ENCODE measurements at places on chromosomes 11 and 22.

- DNase-seq, result no peak
Observed at GRCh38 chr11:63489879-63490278, 1.1 kb downstream of the PLAAT5 start.

- DNase-seq, result no peak
Observed at GRCh38 chr22:27720860-27721259, 80.7 kb downstream of the MN1 start.

- DNase-seq, result no peak
Observed at GRCh38 chr11:46480166-46480726, 88.7 kb upstream of the CHRM4 start.

GRCh38 chr11:128036556-128037093 lies 550.7 kb downstream of the ETS1 start:
- DNase-seq, result no peak

GRCh38 chr11:113715273-113715672 lies 9.2 kb upstream of the TMPRSS5 start:
- DNase-seq, result no peak

- no peak for DNase-seq
Observed at GRCh38 chr22:19220867-19221266, 42.3 kb upstream of the SLC25A1 start.

GRCh38 chr11:70365544-70365927 lies 32.8 kb upstream of the CTTN start:
- DNase-seq, result no peak

DNA sequence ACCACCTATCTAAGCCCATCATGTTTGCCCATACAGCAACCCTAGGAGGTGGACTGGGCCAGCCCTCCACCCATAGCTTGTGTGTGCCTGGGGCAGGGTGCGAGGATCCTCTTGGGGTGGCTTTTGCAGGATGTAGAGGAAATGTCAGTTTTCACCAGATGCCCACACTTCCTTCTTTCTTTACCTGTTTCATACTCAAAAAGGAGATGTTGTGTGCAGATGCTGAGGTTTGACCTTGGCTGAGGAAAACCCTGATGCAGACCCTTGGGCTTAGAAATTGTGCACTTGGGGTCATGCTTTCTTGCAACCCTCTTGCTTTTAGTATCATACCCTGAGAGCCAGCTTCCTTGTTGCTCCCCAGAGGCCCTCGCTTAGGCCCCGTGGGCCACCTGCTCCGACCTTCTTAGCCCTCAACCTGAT lies 2.2 kb downstream of the HTR3A start:
- DNase-seq, result no peak

GRCh38 chr22:48631288-48631863 lies 1196.3 kb downstream of the BRD1 start:
- no peak for DNase-seq

DNA sequence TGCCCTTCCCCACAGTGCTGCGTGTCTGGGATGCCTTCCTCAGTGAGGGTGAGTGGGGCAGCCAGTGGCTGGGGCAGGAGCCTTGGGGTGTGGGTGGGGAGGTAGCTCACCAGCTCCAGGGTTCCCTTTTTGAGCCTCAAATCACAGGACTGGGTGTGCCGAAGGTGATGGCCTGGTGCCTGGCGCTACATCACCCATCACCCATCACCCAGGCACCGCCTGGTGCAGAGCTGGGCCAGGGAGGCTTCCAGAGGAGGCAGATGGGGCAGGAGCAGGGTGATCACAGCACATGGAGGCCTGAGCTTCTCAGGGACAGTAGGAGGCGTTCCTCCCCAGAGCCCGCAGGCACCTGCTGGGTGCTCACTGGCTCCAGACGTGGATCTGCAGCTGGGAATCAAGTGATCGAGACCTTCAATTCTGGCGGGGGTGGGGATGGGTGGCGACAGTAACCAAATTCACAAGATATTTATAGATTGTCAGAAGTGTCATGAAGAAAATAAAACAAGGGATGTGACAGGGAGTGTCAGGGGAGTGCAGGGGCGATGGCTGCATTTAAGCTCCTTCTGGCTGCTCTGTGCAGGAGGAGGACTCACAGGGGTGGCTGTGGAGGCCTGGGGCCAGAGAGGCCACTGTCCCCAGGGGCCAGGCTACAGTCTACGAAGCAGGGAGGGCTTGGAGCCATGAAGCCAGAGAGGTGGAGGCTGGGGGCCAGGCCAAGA lies 3.2 kb downstream of the TBC1D10C start:
- no peak for DNase-seq

- peak; percentile 26 for DNase-seq
Observed at GRCh38 chr22:23849009-23850006, 8.4 kb upstream of the SLC2A11 start.

DNA sequence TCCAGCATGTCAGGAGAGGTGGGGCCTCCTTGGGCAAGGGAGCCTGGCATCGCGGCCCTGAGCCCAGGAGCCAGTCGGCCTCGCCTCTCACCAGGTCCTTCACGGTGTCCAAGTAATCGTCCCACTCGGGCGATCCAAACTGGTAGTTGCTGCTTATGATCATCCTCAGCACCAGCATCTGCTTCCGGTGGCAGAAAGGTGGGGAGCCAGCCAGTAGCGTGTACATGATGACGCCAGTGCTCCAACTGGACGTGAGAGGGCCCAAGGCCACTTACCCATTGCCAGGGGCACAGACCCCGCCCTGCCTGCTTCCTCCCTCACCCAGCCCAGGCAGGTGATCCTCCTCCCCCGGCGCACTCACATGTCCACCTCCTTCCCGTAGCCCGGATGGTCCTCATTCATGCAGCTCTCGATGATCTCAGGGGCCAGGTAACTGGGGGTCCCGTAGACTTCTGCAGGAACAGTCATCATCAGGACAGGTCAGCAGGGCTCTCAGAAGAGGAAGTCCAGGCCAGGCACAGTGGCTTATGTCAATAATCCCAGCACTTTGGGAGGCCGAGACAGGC lies 214.7 kb downstream of the OR4C45 start:
- no peak for DNase-seq

DNA sequence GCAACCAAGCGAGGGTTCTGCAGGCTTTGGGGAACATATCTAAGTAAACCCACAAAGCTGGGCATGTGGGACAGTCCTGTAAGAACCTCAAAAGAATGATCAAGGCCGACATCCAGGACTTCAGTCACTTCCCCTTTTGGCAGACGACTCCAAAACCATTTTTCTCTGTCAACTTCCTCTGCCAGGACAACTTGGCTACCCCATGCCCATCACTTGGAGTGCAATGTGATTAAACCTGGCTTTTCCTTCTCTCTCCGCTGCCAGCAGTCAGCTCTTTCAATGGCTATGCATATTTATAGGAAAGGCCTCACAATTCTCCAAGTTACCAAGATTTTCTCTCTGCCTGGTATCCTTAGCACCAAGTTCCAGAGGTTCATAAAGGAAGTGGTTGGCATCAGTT lies 78.9 kb downstream of the C11orf58 start:
- DNase-seq, result peak; percentile 66

DNA sequence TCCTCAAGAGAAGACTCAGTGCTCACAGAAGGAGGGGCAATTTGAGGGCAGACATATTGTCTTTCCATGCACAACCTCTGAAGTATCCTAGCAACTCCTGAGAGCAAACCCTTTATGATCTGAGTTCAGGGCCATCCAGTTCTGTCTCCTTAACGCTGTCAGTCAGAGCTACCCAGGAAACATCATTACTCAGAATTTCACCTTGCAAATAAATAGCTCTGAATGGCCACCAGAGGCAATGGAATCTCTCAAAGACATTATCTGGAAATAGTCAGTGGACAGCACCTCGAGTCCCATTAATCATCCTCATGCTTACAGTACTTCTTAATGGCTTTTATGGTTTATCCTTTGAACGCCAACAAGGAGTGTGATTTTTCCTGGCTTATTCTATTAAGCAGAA lies 656.1 kb downstream of the OPCML start:
- DNase-seq, result no peak

DNA sequence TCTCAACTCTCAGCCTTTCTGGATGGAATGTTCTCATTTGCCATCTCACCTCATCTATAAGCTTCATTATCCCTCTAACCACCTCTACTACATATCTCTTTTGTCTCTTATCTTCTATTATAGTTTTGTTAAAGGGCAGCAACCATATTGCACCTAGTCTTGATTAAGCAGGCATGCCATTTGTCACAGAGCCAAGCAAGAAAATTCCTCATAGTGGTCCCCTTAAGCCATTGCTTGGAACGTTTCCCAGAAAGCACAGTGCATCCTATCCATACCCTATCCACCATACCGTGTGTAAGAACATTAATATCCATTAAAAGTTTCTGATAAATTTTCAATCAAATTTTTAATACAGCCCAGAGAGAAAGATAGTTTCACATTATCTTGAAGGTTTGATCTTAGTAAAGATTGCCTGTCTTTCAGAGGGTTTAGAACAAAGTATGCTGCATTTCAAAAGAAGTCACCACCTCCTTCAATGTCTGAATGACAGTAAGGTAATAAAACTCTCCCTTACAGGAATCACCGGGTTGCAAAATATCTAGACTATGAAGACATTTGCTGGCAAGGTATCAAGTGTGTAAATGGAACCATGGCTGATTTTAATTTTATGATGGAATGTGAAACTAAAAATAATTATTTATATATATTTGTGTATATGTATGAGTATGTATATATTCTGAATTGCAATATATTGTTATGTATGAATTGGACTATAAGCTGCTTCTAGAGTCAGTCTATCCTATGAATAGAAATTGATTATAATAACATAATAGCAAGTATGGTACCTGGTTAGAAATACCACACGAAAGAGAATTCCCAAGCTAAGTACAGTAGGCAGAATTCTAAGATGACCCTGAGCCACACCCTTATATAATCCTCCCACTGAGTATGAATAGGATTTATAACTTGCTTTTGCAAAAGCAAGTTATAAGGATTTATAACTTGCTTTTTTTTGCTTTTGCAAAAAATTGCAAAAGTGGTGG lies 1296.3 kb downstream of the LRRC4C start:
- DNase-seq, result no peak

DNA sequence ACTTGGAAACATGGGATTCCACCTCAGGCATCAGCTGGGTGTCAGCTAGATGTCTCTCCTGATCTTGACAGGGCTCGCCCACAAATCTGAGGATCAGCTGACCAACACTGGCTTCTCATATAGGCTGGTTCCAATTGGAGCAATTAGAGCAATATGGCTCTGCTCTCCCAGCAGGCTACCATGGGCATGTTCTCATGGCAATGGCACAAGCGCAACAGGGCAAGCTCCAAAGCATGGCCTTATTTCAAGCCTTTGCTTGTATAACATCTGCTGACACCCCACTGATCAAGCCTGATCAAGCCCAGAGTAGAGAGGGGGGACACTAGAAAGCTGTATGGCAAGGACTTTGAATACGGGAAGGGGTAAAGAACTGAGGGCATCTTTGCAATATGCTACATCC lies 40.7 kb upstream of the SPATA19 start:
- DNase-seq, result no peak

DNA sequence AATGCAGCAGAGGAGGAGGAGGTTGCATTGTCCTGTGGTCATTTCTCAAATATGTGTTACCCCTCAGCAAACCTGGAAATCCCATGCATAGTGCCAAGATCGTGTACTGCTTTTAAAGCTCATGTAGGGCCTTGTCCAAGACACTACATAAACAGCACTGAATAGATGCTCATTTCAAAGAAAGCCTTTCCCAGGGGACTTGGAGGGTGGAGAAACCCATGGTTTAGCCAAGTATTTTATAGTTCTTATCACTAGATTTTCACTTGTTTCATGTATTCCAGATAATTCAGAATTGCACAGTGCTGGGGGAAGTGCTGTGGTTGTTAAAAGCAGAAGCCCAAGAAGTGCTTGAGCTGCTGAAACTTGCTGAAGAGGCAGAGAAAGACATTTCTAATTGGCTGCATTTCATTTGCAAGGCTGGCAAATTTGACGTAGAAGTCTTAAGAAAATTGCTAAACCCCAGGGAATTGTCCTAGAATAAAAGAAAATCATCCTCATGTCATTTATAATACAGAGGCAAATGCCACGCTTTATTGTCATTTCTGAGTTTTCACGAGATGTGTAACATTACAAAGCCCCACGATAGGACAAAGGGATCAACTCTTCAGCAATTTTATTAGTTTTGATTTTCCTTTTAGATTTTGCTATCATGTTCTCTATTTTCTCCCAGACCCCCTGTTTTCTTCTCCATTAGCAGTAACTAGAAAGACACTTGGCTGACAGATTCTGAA lies 20.1 kb downstream of the CSRP3 start:
- DNase-seq, result no peak

- DNase-seq, result no peak
Observed at GRCh38 chr22:48105259-48105658, 1342.8 kb downstream of the TBC1D22A start.

DNA sequence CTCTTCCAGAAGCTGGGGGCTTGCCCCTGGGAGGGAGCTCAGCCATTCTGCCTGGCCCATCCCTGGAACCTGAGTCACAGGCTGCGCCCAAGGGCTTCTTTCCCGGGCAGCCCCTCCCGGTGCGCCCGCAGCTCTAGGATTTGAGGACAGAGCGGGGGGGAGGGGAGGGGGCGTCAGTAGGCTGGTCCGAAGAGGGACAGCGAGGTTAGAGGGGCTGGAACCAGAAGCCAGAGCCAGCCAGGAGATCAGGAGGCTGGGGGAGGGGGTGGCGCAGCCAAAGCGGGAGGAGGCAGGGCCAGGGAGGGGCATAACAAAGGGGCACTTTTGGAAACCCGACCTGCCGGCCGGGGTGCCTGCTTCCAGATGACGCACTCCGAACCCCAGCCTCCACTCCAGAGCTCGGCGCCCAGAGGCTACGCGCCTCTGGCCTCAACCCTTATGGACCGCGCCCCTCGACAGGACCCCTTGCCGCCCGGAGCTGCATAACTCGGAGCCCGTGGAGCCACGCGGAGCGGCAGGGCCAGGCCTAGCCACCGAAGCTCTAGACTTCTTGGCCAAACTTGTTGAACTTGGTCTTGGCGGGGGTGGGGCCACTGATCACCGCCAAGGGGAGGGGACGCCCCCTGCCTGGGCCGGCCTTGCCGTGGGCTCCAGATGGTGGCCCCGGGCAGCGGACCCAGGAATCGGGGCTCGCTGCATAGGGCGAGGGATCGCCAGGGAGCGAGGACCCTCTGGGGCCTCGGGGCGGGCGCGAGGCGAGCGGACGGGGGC lies 744 bp downstream of the PACSIN3 start:
- no peak for DNase-seq

DNA sequence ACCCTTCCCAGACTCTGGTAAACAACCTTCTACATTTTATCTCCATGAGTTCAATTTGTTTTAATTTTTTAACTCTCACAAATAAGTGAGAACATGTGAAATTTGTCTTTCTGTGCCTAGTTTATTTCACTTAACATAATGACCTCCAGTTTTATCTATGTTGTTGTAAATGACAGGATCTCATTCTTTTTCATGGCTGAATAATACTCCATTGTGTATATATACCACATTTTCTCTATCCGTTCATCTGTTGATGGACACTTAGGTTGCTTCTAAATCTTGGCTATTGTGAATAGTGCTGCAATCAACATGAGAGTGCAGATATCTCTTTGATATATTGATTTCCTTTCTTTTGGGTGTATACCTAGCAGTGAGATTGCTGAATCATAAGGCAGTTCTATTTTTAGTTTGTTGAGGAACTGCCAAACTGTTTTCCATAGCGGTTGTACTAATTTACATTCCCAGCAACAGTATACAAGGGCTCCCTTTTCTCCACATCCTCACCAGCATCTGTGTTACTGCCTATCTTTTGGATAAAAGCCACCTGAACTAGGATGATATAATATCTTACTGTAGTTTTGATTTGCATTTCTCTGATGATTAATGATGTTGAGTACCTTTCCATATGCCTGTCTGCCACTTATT lies 93.9 kb downstream of the ATG16L2 start:
- no peak for DNase-seq

GRCh38 chr11:86186386-86186785 lies 58.2 kb upstream of the EED start:
- no peak for DNase-seq

GRCh38 chr11:79546351-79546750 lies 105.5 kb upstream of the TENM4 start:
- DNase-seq, result no peak

GRCh38 chr22:39994566-39995392 lies at the start of gene FAM83F:
FAM83F (plus strand) TSS chr22:39994954; CDS start chr22:39995043, 89 bp downstream.
- no peak for DNase-seq
